ENCODE measurements at places on chromosomes 4 and X. TPM values are rescaled to one million over a fixed set of nuclear protein-coding genes. Genes with fewer than 3 reads are reported as not detected.

The ARSJ gene
- not detected for total RNA-seq

The LPAR4 gene
- not detected for total RNA-seq

The NEUROG2 gene
- total RNA-seq, result not detected

- DNase-seq, result no peak
Observed at GRCh38 chr4:288891-289290, 16.4 kb downstream of the ZNF732 start.

DNA sequence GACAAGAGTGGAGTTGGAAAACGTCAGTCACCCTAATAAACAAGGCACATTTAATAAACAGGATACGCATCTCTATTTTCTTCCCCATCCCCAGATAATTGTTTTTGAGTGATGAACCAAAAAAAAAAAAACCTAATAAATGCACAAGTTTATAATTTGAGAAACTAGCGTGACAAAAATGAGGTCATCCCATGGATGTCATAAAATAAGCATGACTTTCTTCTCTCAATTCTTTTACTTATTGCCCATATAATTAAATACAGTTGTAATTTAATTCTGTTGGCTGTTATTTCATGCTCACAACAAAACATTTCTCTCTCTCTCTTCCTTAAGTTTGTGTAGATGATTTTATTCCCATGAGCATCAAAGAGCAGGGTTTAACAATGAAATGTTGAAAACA lies 20.7 kb downstream of the PRKG2 start:
- DNase-seq, result no peak
